ENCODE measurements at places on chromosomes 3 and 15.

GRCh38 chr15:36575266-36575665 is 4.2 kb upstream of the CDIN1 start:
- DNase-seq: no peak

GRCh38 chr15:62878070-62878469 is 164.5 kb upstream of the TPM1 start:
- no peak for DNase-seq

DNA sequence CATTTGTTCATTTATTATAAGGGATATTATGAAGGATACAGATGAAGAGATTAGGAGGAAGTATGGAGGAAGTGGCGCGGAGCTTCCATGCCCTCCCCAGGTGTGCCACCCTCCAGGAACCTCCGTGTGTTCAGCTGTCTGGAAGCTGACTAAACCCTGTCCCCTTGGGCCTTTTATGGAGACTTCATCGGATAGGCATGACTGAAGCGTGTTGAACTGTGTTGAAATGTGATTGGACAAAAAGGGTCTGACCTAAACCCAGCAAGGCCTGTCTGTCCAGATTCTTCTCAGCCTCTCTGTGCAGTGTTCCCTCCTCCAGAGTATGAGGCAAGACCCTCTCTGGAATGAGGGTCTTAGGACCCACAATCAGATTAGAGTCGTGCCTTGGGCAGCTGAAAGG is 31.7 kb downstream of the HACD3 start:
- DNase-seq: no peak

DNA sequence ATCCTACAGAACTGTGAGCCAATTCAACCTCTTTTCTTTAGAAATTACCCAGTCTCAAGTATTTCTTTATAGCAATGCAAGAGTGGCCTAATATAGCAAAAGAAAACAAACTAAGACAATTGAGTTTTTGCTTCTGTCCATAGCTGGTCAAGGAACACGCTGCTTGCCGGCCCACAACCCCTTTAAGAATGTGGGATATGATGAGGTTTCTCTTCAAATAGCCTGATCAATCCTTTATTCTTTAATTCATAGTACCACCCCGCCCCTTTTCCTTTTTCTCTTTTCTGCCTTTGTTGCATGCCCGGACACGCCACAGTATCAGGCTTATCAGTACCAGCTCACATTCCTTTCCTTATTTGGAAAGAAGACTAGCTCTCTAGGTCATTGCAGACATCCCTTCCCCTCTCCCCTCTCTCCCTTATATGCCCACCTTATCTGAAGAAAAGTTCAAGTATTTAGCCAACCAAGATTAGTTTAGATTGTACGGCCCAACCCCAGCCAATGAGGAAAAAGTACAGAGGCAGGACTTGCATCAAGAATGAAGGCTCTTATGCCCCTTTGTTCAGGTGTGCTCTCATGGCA is 404.5 kb downstream of the OCA2 start:
- no peak for DNase-seq

- DNase-seq: no peak
These were observed 190.1 kb downstream of the ZIC4 start for GRCh38 chr3:147216143-147216673.

Data from stimulated activated CD8-positive, alpha-beta memory T cell treated with anti-CD3 and anti-CD28 coated beads, Interleukin-2, amount 100 ng/mL, for 1 hour (primary cell).